ENCODE measurements at places on chromosomes 5 and 9.

- no peak for DNase-seq
Measured at GRCh38 chr9:109022873-109023272, 9.6 kb upstream of the CTNNAL1 start.

DNA sequence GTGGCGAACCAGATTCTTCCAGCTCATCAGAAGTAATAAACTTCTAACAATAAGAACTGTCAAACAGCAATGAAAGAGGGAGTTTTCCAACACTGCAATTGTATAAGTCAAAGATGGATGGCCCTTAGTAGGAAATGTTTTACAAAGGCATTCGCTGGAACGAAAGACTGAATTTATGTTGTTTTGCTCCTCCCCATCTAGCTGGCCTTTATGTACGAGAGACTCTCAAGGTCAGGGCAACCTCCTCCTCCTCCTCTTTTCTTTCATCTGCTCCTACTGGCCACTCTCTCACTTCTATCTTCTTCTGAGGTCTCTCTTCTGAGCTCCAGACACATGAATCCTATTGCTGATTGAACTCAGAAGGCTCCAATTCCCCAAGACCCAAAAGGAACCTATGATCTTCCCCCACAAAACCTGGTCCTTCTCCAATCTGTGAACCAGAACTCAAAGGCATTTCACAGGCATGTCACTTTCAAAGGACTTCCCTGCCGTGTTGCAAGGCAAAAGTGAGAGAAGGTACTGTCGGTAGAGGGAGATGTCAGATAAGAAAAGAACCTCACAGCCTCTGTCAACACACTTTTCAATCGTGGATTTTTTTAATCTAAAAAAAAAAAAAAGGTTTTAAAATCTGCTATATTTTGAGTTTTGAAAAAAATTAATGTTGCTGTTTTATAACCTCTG lies 28.5 kb upstream of the PUM3 start:
- no peak for DNase-seq

DNA sequence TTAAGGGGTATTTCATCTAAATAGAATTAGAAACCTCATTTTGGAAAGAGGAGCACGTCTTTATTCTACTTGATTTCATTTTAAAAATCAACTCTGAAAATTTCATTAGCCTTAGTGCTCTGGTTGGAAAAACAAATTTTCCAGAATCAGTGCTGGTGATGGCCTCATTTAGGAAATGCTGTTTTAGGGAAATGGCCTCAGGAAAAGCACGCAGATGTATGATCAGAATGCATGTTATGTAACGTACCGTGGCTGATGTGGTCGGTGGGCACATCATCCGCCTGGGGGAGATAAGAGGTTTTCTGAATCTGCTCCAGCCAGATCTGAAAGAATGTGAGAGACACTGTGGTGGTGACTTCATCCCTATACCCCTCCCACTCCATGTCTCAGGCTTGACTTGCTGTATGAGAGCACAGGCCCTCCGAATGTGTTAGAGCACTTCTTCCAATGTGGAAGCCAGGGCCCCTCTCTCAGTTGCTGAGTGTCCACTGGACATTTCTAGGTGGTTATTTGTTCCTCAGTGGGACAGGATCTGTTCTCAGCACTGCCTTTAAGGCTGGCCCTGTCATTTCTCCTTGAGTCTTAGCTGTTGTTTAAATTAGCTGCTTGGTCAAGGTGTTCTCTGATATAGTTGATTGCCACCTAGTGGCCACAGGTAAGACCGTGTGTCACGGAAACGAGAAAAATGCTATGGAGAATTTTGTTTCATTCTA lies 96.5 kb downstream of the ARHGAP26 start:
- peak; percentile 73 for DNase-seq

DNA sequence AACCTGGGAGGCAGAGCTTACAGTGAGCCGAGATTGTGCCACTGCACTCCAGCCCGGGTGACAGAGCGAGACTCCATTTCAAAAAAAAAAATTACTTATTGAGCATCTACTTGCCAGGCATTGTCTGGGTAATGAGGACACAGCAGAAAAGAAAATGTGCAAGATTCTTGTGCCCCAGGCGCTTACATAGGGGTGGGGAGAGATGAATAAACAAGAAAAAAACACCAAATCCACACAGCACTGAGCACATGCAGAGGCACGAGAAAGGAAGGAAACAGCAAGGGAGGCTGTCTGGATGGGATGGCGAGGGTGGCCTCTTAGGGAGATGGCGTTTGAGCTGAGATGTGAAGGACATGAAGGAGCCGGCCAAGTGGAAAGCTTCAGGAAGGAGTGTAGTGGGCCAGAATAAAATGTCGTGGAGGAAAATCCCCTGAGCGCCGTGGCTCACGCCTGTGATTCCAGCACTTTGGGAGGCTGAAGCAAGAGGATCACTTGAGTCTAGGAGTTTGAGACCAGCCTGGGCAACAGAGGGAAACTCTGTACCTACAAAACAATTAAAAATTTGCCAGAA lies 13.9 kb downstream of the DYNC2I2 start:
- no peak for DNase-seq

DNA sequence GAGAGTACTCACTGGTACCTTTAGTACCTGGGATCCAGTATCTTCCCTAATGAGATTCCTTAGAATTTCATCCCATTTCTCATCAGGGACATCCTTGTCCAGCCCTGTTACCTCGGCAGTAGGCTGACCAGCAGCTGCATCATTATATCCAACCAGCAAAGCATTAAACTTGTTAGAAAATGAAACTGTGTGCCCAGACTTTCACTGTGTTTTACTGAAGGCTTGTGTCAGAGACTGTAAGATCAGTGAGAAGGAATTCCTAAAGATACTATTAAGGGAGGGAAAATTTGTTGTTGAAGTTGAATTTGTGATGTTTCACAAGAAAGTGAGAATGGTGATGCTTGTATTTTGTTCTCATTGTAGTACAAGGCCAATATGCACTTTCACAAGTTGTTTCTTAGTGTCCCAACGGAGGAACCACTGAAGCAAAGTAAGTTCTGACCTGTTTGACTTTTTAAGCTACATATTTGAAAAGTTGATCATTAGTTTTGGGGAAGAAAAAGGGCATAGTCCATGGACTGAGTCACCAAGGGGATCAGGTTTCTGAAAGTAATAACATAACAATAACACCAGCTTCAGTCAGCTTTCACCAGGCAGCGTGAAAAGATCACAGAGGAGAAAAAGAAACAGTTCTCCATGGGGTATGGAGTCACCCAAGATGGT lies 48.8 kb downstream of the GRAMD2B start:
- no peak for DNase-seq

- no peak for DNase-seq
Measured at GRCh38 chr9:135019224-135019623, 68.2 kb upstream of the OLFM1 start.

GRCh38 chr5:146025114-146025680 lies 80.2 kb downstream of the PLAC8L1 start:
- no peak for DNase-seq

DNA sequence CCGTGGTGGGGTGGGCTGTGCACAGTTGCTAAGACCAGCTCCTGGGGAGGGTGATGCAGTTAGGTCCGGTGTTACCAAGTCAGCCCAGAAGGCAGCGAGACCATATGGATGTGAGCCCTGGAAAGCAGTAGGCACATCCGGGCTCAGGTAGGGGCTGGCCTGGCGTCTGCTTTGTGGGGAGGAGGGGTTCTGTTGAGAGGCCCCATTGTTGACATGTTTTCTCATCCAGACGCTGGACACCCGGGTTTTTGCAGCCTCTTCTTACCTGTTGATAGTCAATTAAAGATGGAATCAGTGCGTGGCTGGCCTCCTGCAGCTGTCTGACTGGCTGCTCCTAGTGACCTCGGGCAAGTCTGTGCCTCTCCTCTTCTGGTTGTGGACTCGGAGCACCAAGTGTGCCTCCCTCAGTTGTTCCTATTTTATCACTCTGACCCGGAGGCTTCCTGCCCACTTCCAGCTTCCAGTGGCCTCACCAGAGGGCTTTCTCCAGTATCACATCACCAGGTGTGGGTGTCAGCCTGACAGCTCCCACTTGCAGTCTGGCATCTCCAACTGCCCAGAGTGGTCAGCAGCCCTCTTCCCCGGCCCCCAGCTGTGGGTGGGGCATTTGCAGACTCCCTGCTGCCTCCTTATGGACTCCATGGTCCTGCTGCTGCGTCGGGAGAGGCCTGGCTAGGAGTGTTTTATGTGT lies 90.8 kb downstream of the EHMT1 start:
- DNase-seq, result no peak

DNA sequence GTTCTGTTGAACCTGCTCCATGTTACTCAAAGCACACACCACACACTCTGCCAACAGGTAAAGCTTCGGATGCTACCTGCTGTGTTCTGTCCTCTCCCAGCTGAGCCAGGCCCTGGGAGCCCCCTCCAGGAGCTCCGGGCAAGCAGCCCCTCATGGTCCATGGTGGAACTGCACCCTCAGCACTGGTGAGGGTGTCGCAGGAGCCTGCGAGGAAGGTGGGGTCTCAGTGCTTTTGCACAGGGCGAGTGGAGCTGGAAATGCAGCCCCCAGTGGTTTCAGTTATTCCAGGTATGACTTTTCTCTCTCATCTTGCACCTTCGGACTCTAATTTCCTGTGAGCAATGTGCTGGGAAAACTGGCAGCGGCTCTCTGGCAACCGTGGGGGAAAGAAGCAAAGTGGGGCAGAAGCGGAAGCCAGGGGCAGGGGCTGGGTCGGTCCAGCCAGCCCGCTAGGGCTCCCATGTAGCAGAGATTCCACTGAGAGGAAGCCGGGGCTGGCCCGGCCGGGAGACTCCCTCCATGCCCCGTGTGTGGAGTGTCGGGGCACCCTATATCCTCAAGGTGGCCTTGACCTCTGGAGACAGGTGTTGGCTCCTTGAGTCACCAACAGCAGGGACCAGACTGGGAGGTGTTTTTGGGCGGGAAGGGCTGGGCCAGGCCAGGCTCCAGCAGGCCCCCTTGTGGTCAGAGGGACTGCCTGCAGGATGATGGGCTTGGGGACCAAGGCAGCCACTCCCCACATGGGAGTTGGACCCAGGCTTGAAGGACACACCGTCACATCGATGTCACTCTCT lies 75.6 kb upstream of the PRSS3 start:
- DNase-seq, result peak; percentile 28

GRCh38 chr5:74402553-74402952 lies 238.0 kb downstream of the ENC1 start:
- no peak for DNase-seq

GRCh38 chr5:73280386-73280785 lies 107.4 kb downstream of the TMEM174 start:
- DNase-seq, result no peak

DNA sequence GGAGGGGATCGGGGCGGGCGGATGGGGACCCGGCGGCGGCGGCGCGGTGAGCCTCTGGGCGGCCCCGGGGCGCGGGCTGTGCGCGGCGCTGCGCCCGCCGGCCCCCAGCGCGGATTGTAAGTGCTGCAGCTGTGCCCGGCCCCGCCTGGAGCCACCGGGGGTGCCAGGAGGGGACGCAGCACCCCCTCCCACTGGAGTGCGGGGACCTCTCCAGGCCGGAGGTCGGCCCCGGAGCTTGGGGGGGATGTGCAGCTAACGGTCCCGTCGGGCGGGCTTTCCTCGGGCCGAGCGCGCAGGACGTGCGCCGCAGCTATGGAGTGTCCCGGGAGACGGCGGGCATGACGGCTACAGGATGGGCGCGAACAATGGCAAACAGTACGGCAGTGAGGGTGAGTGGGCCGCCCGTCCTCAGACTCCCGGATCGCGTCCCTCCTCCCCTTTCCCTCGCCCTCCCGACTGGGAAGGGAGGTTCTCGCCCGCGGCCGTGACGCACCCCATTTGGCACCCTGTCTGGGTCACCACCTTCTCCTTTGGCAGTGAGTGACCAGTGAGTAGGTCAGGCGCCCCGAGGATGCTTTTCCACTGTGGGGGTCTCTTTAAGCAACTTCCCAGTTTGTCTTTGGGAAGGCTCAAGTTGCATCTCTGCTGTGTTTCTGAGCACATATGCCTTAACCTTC lies 483 bp downstream of the FBXL7 start:
- no peak for DNase-seq

GRCh38 chr5:168002116-168002515 lies 289.3 kb upstream of the WWC1 start:
- no peak for DNase-seq

DNA sequence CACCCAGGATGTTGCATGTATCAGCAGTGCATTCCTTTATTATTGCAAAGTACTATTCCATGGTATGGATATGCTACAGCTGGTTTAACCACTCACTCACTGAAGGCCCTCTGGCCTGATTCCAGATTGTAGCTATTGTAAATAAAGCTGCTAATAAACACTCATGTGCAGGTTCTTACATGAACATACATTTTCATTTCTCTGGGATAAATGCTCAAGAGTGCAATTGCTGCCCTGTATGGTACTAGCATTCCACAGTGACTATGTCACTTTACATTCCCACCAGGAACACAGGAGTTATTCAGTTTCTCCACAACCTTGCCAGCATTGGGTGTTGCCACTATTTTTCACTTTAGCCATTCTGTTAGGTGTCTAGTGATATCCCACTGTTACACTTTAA lies 267.6 kb downstream of the SPOCK1 start:
- DNase-seq, result no peak

DNA sequence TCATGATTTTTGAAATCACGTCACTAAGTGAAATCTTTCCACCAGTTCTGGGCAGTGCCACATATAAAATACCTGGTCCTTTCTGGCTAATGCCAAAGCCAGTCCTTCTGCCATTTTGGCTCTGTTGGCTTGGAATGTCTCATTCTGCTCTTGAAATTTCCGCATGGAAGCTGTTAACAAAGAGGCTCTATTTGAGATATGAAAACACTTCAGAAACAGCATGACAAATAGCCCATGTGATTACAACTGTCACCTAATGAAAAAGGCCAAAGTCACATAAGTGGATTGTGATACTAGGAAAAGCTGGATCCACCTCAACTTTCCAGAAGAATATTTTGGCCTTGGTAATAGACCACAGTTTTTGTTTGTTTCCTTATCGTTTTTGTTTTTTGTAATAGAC lies 12.8 kb downstream of the GOLGA1 start:
- DNase-seq, result no peak

- no peak for DNase-seq
Measured at GRCh38 chr9:132059361-132059760, 20.3 kb downstream of the MED27 start.

- DNase-seq, result no peak
Measured at GRCh38 chr5:59660737-59661136, 232.8 kb downstream of the PDE4D start.

DNA sequence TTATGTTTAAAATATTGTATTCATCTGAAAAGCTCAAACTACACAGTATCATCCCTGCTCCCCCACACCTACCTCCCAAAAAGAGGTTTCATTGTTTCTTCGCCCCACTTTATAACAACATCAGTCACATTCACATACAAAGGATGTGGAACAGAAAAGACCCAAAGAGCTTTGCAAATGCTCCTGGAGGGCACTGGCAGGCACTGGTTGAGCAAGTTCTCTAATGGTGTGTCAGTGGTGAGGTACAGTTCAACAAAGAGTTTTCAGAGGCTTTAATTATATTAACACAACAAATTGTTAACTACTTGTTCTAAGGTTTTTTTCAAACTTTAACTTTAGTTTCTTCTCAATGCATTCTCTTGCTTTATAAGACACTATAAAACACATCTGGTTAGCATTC lies 54.1 kb upstream of the ECM2 start:
- no peak for DNase-seq

GRCh38 chr5:76813982-76814562 lies 4.8 kb upstream of the F2RL1 start:
- DNase-seq, result no peak

GRCh38 chr9:124800306-124801259 lies 23.6 kb downstream of the OLFML2A start:
- peak; percentile 4 for DNase-seq

- DNase-seq, result peak; percentile 53
Measured at GRCh38 chr9:90774682-90775081, 26.9 kb upstream of the SYK start.

Data from CD4-positive, alpha-beta T cell treated with Interferon alpha-2 for 1 hour (primary cell).